ENCODE measurements at places on chromosomes 6 and 20. TPM values are rescaled to one million over a fixed set of nuclear protein-coding genes. Genes with fewer than 3 reads are reported as not detected.
A peak's percentile ranks its signal among the peaks of the same experiment; 100 is the strongest.

DNA sequence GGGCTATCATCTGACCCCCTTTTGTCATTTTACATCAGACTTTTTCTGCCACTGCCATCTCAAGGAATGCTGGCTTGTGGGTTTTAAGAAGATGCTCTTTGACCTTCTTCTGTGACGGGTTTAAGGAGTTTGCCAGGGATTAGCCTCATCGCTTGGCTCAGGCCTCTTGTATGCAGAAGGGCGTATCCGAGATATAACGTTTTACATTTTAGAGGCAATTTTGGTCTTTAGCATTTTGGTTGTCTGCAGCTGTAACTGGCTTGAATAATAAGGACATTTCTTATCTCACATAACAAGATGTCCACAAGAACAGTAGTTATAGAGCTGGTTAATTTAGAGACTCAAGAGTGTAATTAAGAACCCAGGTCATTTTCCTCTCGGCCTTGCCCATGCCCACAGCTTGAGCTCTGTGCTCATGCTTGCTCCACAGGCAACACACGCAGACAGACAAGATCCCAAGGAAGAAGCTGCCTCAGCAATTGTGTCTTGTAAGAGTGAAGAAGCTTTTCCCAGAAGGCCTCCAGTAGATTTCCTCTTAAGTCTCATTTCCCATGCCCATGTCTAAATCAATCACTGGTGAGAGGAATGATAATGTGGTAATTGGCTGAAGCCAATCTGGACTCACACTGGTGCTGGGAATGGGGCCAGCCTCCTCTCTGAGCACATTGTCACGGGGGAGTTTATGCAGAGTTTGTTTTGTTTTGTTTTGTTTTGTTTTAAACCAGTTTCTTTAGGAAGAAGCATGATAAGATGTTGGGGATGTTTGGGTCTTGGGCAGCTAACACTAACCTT lies 36.8 kb downstream of the PTCHD4 start:
- DNase-seq: no peak

DNA sequence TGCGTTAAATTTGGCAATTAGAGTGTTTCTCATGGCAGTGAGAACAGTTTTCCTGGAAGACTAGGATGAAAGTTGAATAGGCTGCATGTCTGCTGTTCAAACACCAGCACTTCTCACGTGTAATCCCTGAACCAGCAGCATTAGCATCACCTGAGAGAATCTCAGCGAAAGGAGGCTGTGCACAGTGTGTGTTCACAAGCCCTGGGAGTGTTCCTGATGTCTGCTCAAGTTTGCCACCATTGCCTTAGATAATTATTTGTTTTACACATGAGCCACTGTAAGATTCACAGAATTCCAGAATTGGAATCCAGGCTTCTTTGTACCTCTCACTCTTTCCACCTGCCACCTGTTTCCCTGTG lies 117.3 kb downstream of the JARID2 start:
- no peak for DNase-seq

DNA sequence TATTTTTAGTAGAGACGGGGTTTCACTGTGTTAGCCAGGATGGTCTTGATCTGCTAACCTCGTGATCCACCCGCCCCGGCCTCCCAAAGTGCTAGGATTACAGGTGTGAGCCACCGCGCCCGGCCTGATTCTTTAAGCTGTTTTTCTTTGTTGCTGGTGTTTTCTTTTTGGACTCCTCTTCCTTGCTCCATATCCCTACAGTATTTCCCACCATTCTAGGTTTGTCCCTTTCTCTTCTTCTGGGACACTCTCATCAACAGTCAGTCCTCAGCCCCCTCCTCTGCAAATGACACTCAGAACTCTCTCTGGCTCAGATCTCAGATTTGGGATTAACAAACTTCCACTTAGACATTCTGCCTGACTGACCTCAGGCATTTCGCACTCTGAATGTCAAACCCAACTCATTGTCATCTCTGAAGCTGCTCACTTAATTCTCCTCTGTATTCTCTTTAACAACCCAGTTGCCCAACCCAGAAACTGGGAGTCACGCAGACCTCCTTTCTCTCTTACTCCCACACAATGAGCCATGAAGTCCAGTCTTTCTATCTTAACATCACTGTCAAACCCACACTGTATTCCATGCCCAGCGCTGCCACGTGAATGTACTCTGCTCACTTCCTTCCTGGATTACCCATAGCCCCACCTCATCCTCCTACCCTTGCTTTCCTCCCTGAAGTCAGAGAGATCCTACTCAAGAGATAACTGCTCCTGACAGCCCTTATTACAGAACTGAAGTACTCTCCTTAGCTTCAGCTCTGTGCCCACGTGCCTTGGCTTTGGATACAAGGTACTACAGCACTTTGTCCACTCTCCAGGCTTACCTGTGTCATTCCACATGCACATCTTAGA lies 2.6 kb downstream of the MPIG6B start:
- DNase-seq: no peak

LY6G5C gene
- 1.7 TPM for total RNA-seq

- DNase-seq: no peak
Observed at GRCh38 chr6:150263765-150264404, 104.9 kb upstream of the IYD start.

DNA sequence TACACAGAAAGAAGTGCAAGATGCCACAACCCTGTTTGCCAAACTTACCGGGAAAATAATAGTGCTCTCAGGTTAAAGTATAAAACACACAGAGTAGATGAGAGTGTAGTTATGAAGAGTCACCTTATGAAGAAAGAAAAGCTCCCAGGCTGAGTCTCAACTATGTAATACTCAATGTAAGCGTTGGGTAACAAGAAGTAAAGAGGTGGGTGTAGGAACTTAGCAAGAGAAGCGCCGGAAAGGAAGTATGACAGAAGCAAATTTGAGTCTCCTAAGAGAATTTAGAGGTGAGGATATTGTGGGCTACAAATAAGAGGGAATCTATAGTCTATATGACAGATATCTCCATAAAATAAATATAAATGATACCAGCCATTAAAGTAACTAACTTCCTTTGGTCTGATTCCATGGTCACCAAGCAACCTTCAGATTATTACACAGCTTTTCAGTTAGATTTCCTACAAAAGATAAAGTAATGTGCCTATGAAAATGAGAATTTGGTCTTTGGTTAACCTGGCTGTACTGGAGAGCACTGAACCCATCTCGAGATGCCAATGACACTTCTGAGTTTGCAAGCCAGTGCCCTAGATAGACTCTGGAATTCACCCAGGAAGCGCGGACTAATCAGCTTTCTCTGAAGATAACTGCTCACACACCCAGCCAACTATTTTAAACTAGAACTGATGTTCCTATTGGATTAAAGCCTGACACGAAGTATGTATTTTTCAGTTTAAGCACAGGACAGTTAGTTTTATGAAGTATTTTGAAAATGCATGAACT lies 1.8 kb downstream of the TUBE1 start:
- no peak for DNase-seq

BLOC1S5 gene
- 12.0 TPM for total RNA-seq

DNA sequence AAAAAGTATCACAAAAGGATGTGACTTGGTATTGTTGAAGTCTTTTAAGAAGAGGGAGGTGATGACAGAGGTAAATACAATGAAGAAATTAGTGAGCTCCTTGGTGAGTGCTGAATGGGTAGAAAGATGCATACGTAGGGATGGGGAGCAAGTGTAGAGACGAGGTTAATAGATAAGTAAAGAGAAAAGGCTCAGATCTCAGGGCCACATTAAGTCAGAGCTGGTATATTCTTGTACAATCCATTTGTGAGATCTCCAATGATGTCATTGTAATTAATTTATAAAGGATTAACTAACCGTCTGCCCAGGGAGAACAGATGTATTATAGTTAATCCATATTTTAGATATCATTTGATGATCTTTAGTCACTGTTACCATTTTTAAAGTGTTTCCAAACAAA lies 43.4 kb downstream of the SMPDL3A start:
- no peak for DNase-seq

RAET1E gene
- 3.9 TPM for total RNA-seq

POU5F1 gene
- total RNA-seq: 1.9 TPM

PHACTR3 gene
- not detected for total RNA-seq

- DNase-seq: no peak
Observed at GRCh38 chr6:163149279-163149848, 265.2 kb upstream of the QKI start.

GRCh38 chr6:18034798-18035202 lies 47.4 kb upstream of the KIF13A start:
- DNase-seq: peak; percentile 12

DNA sequence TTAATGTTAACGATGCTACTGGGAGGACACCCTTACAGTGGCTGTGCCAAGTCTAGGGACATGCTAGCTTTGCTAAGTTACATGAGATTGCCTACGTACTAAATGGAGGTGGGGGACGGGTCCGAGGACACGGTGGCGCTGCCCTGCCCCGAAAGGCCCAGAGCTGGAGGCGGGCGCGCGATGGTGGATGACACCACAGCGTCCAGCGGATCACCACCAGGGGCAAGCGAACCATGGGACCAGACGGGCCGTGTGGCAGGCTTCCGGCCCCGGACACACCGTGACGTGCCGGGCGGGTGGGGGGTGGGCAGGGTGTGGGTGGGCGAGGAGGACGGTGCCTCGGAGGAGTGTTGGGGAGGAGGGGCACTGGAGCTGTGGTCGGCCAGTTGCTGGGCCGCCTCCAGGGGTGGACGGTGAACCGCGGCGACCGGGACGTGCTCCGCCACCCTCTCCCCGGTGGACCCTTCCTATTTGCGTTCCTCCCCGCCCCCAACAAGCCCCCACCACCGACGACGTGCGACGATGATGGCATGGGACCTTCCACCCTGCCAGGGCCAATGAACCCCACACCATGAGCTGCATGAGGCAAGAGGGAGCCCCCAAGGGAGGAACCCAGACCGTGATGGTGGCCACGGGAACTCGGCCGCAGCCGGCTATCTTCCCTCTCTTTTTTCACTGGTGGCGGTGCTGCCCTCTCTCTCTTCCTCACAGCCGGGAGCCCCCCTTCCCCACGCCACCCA lies 773.3 kb upstream of the DEFB115 start:
- DNase-seq: no peak

MICA gene
- total RNA-seq: 24.1 TPM

SGK2 gene
- 2.3 TPM for total RNA-seq

ZSCAN23 gene
- not detected for total RNA-seq

ELOVL2 gene
- total RNA-seq: 0.07 TPM

- DNase-seq: no peak
Observed at GRCh38 chr6:35678021-35678654, 10.6 kb downstream of the FKBP5 start.

CPXM1 gene
- total RNA-seq: 0.17 TPM

EPPIN gene
- total RNA-seq: not detected

GRCh38 chr6:149933461-149933860 lies 8.4 kb upstream of the ULBP2 start:
- no peak for DNase-seq

DNA sequence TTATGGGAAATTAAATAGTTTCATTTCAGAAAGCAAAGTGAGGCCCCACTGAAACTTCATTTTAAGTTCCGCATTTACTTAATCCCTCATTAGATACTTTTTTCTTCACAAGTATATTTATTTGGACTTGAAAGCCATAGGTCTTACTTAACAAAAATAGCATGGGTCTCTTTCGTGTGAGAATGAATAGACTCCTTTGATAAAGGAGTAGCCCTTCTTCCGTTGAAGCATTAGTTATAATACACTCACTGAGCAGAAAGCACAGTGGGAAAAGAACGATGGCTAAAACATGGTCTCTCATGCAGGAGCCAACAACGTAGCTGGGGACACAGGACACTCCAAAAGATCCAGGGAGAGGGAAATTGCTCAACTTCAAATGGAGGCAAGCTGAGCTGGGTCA lies 130.4 kb downstream of the SLC23A2 start:
- DNase-seq: no peak

GRCh38 chr20:48797275-48797825 lies 30.4 kb downstream of the PREX1 start:
- no peak for DNase-seq

DNA sequence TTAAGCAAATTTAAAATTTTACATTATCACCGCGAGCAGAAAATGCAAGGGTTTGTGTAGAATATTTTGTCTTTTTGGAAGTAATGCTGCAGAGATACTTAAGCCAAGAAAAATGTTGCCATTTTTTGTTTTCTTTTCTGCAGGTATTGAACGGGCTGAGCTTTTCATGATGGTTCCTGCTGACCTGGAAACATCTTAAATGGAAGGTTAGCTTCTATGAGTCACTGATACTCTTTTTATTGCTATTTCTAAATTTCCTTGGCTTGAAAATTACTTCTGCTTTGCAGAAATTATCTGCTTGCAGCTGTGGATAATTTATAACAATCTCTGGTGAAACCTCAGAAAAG lies 12.7 kb downstream of the SYTL3 start:
- no peak for DNase-seq

GRCh38 chr6:118281291-118281690 lies 266.8 kb upstream of the PLN start:
- no peak for DNase-seq

DNA sequence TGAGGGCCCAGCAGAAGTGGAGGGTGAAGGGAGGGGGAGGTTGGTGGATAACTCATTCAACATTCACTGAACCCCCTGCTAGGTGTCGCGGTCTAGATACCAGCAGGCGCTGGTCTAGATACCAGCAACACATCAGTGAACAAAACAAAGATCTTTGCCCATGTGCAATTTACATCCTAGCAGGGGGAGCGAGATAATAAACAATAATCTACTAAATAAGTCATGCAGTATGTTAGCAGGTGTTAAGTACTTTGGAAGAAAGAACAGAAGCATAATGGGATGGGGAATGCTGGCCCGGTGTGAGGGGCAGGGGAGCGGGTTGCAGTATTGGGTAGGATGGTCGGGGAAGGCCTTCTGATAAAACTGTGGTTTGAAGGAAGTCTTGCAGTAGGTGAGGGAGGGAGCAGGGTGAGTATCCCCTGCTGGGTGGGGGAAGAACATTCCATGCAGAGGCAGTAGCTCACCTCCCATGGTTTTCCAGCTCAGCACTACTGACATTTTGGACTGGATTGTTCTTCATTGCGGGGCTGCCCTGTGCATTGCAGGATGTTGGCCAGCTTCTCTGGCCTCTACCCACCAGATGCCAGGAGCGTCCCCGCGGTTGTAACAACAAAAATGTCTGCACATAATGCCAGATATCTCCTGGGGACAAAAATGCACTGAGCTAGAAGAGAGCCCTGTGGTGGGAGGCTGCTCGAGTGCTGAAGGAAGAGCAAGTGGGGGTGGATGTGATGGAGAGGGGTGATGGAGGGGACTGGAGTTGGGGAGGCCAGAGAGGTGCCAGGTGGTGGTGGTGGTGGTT lies 117.3 kb downstream of the TOX2 start:
- DNase-seq: no peak

DNA sequence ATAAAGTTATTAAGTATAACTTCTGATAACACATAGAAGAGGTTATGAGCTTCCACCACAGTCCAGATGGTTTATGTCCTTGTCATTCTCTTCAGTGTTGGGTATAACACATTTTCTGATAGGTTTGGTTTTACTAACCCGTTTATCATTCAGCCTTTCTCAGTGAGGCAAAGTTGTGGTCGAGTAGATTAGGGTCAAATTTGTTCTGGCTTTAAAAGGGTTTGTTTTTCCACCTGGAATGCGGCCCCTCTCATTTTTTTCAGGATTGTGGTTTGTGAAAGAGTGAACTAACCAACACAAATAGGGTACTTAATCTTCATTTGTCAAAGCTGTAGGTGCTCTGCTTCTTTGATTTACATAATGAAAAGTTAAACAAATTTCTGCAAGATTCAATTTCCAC lies 204.2 kb upstream of the ASCC3 start:
- DNase-seq: no peak

- no peak for DNase-seq
Observed at GRCh38 chr6:135323202-135323668, 142.1 kb downstream of the MYB start.

CLPSL2 gene
- total RNA-seq: 1.7 TPM

BPIFB4 gene
- total RNA-seq: not detected

All from HCT116 (cell line).